ENCODE measurements at places on chromosomes 4 and X.

DNA sequence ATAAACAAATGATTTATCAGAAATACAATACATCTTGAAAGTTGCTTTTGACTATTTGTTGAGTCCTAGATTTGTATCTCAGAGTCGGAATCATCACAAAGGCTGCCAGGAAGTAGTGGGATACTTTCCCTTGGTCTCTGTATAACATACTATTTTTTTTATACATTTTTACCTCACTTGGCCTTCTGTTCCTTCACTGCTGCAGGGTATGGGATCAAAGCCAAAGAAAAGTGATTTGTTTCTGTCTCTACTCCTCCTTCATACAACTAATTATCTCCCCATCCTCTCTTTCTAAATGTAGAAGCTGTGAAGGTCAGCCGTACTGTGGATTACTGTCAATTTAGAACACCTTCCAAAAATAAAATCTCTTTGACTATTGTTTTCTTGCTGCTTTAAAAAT, 24.9 kb downstream of the PALLD start:
- peak; percentile 65 for DNase-seq

GRCh38 chr4:99301376-99302164, 10.8 kb upstream of the ADH1A start:
- peak; percentile 75 for DNase-seq

- no peak for DNase-seq
Measured at GRCh38 chrX:129404670-129405008, 118.7 kb downstream of the SMARCA1 start.

- peak; percentile 3 for DNase-seq
Measured at GRCh38 chrX:155028129-155028528, 1.5 kb downstream of the FUNDC2 start.

DNA sequence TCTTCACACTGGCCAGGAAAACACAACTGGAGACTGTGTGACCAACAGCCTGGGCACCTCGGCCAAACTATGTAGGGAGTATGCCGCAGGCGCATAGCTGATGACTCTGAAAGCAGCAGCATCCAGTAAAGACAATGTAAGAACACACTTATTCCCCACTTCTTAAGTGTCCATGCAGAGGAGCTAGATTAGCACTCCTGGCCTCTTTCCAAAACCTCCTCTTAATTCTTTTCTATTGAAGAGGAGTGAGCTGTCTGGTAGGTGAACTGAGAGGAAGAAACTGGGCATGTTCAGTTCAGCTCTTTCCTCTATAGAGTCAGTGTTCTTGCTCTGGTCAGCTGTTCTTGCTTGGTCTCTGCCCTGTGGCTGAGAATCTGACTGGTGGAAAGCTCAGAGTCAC, 21.1 kb downstream of the NMU start:
- no peak for DNase-seq

Measured in adipocyte (in vitro differentiated cells).